ENCODE measurements at places on chromosomes 12 and 14.

DNA sequence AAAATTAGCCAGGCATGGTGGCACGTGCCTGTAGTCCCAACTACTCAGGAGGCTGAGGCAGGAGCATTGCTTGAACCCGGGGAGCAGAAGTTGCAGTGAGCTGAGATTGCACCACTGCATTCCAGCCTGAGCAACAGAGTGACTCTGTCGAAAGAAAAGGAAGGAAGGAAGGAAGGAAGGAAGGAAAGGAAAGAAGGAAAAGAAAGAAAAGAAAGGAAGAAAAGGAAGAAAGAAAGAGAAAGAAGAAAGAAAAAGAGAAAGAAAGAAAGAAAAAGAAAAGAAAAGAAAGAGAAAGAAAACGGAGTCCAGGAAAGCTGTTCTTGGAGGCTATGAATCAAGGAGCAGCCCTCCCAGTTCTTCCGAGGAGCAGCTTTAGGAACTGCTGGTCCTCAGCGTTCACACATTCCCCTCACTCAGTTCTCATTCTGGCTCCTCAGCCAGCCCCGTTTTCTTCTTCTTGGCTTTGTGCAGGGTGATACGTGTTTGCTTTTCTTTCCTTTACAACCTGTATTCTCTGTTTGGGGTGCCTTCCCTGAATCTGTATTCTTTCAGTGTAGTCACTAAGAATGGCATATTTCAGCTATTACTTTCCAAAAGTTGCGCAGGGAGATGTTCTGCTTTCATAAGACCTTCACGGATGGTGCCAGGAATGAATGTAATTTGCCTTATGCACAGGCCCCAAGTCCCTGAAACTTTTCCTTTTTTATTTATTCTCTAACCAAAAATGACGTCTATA, 12.2 kb downstream of the FBXL14 start:
- H3K27ac ChIP-seq, result no peak overlapping the region
- no peaks in the 10 kb centered on the region for H3K36me3 ChIP-seq
- H3K4me1 ChIP-seq, result peaks cover 8% of the 10 kb centered on the region

- H3K27ac ChIP-seq, result no peak overlapping the region
- DNase-seq, result no peak
- no peaks in the 10 kb centered on the region for H3K36me3 ChIP-seq
- H3K4me1 ChIP-seq, result no peaks in the 10 kb centered on the region
Observed at GRCh38 chr12:63853978-63854377, 9.5 kb downstream of the SRGAP1 start.

GRCh38 chr14:90842726-90843125, 26.5 kb upstream of the TTC7B start:
- no peaks in the 10 kb centered on the region for H3K36me3 ChIP-seq
- peaks cover 5% of the 10 kb centered on the region for H3K4me1 ChIP-seq
- H3K27ac ChIP-seq, result no peak overlapping the region

DNA sequence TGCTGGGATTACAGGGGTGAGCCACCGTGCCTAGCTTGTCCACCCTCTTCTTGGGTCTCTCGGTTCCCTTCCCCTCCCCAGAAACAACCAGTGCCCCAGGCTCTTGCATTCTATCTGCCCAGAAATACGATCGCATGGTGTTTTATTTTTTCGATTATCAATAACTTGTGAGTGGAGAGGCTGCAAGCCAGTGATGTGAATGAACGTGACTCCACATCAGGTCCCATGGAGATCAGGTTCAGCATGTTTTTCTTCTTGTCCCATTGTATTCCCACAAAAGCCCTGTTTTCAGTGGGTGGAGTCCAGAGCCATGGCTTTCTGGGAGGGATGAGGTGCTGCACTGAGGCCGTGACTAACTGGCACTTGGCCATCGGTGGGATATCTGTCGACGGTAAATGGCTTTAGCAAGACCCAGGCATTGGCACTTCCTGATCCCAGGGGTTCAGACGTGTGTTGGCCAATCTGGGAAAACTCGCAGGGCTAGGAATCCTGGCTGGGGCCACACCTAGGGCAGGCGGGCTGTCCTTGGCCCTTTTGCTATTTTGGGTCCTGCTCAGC, 12.7 kb upstream of the HNF1A start:
- no peaks in the 10 kb centered on the region for H3K36me3 ChIP-seq
- H3K4me1 ChIP-seq, result peaks cover 21% of the 10 kb centered on the region
- no peak overlapping the region for H3K27ac ChIP-seq

- H3K27ac ChIP-seq, result no peak overlapping the region
- no peak for DNase-seq
- H3K27me3 ChIP-seq, result peaks cover 28% of the 10 kb centered on the region
- H3K36me3 ChIP-seq, result no peaks in the 10 kb centered on the region
Observed at GRCh38 chr14:51430633-51431032, 190.6 kb downstream of the TMX1 start.

DNA sequence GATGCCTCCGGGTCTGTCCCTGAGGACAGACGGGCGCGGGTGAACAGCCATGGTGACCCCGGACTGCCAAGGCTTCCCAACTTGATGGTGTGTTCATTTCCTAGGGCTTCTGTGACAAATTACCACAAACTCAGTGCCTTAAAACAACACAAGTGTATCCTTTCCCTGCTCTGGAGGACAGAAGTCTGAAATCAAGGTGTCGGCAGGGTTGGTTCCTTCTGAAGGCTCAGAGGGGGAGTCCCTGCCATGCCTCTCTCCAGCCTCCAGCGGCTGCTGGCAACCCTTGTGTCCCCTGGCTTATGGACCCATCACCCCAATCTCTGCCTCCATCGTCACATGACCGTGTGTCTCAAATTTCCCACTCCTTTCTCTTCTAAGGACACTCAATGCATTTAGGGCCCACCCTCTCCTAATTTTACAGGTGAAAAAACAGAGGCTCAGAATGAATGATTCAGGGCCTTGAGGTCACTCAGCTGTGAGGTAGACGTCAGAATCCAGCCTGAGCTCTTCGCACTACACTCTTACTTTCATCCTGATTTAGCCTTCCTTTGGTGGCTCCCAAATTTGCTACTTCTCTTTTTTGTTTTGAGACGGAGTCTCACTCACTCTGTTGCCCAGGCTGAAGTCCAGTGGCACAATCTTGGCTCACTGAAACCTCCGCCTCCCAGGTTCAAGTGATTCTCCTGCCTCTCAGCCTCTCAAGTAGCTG, 45.4 kb downstream of the VCPKMT start:
- no peaks in the 10 kb centered on the region for H3K27me3 ChIP-seq
- peaks cover 58% of the 10 kb centered on the region for H3K4me1 ChIP-seq
- no peak for DNase-seq
- H3K27ac ChIP-seq, result no peak overlapping the region

DNA sequence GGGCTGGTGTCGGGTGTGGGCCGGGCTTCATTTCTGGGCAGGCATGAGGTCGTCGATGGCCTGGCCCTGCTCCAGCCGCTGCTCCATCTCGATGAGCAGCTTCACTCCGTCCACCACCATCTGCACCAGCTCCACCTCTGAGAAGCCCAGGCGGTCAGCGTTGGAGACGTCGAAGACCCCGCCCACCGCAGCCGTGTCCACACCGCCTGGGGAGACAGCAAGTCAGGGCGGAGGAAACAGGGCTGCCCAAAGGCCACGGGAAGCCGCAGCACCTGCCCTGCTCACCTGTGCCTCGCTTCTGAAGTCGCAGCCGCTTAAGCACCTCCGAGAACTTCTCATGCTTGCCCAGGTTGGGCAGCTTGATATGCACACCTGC, 2.8 kb downstream of the CKB start:
- H3K27me3 ChIP-seq, result peaks cover 12% of the 10 kb centered on the region
- H3K4me1 ChIP-seq, result peaks cover 10% of the 10 kb centered on the region
- H3K27ac ChIP-seq, result no peak overlapping the region
- H3K4me3 ChIP-seq, result peak overlapping the region; percentile 35
- no peak for DNase-seq

DNA sequence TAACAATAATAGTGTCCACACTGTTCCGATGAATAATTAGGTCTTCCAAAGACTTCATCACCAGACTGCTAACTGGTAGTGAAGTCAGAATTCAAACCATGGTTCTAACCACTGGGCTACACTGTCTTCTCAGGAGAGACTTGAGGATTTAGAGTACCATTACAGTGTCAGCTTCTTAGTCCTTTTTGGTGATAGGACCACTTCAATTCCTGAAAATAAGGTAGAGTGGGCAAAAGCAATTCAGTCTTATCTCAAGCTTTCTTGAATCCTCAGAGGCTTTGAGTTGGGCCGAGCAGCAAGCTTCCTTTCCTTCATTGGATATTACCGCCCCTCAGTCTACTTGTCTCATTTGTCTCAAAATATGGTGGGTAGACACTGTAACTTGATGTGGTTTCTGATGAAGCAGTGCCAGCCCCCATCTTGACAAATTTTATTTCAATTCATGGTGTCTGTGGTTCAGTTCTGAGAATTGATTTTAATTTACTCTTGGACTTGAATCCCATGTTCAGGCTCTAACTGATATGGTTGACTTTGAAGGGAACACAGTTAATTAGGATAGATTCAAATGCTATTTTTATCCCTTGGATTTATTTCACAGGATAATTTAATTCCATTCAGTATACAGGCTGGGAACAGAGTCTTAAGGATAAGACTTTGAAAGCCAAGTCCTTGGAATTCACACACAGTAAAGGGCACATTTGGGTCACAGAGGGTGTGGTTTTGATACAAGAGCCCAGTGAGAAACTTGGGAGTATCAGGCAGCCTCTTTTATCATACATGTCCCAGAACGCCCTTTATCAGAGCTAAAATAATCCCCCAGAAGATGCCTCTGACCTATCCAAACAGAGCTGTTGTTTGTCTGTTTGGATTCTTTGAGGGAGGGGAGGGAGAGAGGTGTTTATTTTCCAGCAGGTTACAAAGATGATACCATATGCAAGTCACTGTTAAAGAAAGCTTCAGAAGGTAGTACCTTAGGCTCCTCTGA, 167.3 kb downstream of the PRKCH start:
- H3K4me1 ChIP-seq, result peaks cover 58% of the 10 kb centered on the region
- DNase-seq, result peak; percentile 17
- peak overlapping the region; percentile 60 for H3K27ac ChIP-seq
- H3K36me3 ChIP-seq, result peaks cover 54% of the 10 kb centered on the region
- H3K4me3 ChIP-seq, result no peak overlapping the region
- H3K27me3 ChIP-seq, result no peaks in the 10 kb centered on the region

- H3K27ac ChIP-seq, result no peak overlapping the region
- H3K4me3 ChIP-seq, result no peak overlapping the region
- no peaks in the 10 kb centered on the region for H3K36me3 ChIP-seq
- DNase-seq, result no peak
Observed at GRCh38 chr14:89107626-89108025, 283.2 kb downstream of the TTC8 start.

DNA sequence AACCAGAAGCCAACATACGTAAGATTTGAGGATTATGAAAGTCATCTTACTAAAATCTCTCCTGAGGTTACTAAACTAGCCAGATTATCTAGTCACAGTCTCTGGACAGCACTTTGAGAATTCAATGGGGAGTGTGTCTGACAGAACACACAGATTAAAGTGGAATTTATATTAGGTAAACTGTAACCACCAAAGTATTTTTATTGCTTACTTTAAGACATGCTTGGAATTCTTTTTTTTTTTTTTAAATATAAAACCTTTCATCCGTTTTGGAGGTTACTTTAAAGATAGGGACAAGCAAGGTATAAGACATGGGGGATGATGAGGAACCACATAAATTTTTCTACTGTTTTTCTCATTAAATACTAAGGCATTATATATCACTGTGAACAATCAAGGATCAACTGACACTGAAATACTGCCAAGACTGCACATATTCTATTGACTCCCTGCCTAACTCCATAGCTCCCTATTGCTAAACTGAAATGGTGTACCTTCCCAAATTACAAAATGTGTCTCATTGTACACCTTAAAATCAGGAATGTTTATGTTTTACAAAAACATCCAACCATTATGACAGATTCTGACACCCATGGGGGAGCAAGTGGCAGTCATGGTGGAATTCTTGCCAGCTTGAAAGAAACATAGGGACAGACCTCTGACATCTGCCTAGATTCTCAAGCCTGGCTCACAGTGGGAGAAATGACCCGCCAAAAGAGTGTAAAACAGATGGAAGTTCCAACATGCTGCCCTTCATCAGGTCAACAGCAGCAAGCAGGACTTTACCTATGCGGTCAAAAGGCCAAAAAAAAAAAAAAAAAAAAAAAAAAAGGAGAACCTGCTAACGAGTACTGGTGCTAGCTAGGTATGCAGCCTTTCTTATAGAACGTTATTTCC, 239.3 kb downstream of the MED13L start:
- H3K4me1 ChIP-seq, result peaks cover 12% of the 10 kb centered on the region
- no peaks in the 10 kb centered on the region for H3K27me3 ChIP-seq
- no peak overlapping the region for H3K4me3 ChIP-seq
- no peak for DNase-seq
- no peak overlapping the region for H3K27ac ChIP-seq

- H3K27me3 ChIP-seq, result peaks cover 4% of the 10 kb centered on the region
- H3K4me1 ChIP-seq, result no peaks in the 10 kb centered on the region
- H3K4me3 ChIP-seq, result no peak overlapping the region
- DNase-seq, result no peak
Observed at GRCh38 chr12:31536672-31537071, 54.3 kb downstream of the DENND5B start.

DNA sequence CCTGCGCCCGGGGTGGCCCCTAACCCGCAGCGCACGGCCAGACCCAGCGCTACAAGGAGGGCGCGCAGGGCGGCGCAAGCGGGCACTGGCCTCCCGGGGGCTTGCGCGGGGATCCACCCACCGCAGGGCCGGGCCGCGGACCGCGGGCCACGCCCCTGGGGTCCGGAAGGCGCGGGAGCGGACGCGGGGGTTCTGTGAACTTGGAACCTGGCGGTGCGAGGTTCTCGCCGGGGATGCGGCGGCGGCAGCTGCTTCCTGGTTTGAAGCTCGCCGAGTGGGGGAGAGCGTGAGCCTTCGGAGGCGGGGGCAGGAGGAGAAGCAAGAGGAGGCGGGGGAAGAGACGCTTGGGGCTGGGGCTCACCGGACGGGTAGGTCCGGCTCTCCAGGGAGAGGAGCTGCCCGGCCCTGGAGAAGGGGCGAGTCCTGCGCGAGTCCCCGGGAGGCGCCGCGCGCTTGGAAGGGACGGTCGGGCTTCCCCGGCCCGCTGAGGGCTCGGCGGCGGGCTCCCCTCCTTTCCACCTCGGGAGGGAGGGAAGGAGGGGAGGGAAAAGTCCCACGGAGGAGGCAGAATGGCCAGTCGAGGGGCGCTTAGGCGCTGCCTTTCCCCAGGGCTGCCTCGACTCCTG, at the start of gene PRKCH:
Gene PRKCH, plus strand, starts transcription at position 195 of the 626 bp plus-strand sequence. CDS start 523 bp downstream, outside the sequence.
- peak within 1 kb of the TSS; percentile 93 for H3K27ac ChIP-seq
- peaks cover 22% of the 10 kb centered on the region for H3K4me1 ChIP-seq
- H3K27me3 ChIP-seq, result no peaks in the 10 kb centered on the region
- H3K4me3 ChIP-seq, result peak within 1 kb of the TSS; percentile 99
- DNase-seq, result peak; percentile 90
- H3K36me3 ChIP-seq, result peaks cover 39% of the 10 kb centered on the region

GRCh38 chr12:64538121-64538520, 72.2 kb upstream of the RASSF3 start:
- no peak overlapping the region for H3K27ac ChIP-seq
- H3K36me3 ChIP-seq, result no peaks in the 10 kb centered on the region
- no peak for DNase-seq
- no peaks in the 10 kb centered on the region for H3K27me3 ChIP-seq

DNA sequence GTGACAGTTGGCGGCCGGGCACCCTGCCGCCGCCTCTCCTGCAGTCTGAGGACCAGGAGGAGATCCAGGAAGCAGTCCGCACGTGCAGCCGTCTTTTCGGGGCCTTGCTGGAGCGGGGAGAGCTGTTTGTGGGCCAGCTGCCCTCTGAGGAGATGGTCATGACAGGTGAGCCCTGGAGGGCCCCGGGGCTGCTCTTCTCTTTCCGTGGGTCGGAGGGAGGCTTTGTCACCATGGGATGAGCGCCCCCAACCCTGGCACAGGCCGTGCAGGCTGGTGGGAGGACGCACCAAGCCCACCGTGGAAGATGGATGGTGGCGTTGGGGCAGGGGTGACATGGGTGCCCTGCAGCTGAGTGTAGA, 532 bp downstream of the NOC4L start:
- no peaks in the 10 kb centered on the region for H3K27me3 ChIP-seq
- H3K27ac ChIP-seq, result peak overlapping the region; percentile 88
- peaks cover 25% of the 10 kb centered on the region for H3K4me1 ChIP-seq
- H3K36me3 ChIP-seq, result peaks cover 14% of the 10 kb centered on the region
- no peak for DNase-seq
